Metanephros (tissue), 2 donors: ENCODE measurements at places on chromosomes 16 and 17. TPM values are rescaled to one million over a fixed set of nuclear protein-coding genes. Genes with fewer than 3 reads are reported as not detected.

Gene MYLK3
- total RNA-seq = 15.2 TPM

Gene PIK3R6
- 1.6 TPM for total RNA-seq

Gene ITGAX
- 9.5 TPM for total RNA-seq

Gene FLCN
- 85.7 TPM for total RNA-seq

Gene DHRS7C
- total RNA-seq = 25.3 TPM

Gene MEOX1
- 9.7 TPM for total RNA-seq

Gene HES7
- not detected for total RNA-seq

Gene MYH8
- 1,213 TPM for total RNA-seq
